Transverse colon (tissue), 4 donors: ENCODE measurements at places on chromosomes 5 and 9. TPM values are rescaled to one million over a fixed set of nuclear protein-coding genes. Genes with fewer than 3 reads are reported as not detected.

- H3K27ac ChIP-seq: peak overlapping the region; percentile 5
- no peak for DNase-seq
- no peak overlapping the region for H3K4me3 ChIP-seq
Observed at GRCh38 chr9:115594557-115594956, 476.6 kb upstream of the TNC start.

DNA sequence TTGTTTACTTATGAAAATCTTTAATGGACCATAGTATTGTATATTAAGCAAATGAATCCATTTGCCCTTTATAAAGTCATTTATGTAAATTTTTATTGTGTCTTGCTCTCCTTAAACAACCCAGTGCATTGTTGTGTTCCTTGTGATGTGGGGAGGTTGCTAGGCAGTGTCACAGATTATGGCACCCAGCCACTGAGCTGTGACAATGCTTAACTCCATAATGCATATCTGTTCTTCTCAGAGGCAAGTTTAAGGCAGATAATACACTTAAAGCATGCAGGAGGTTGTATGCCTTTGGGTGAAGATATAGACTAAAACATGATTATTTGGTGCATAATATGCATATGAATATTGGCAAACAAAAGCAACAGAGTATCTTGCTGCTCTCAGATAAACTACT is 269.6 kb upstream of the RIOK2 start:
- H3K4me3 ChIP-seq: no peak overlapping the region
- no peak overlapping the region for H3K27ac ChIP-seq
- H3K4me1 ChIP-seq: no peaks in the 10 kb centered on the region
- DNase-seq: no peak
- H3K27me3 ChIP-seq: no peaks in the 10 kb centered on the region

- no peaks in the 10 kb centered on the region for H3K27me3 ChIP-seq
- no peak for DNase-seq
Observed at GRCh38 chr5:142201471-142201887, 92.9 kb downstream of the NDFIP1 start.

DNA sequence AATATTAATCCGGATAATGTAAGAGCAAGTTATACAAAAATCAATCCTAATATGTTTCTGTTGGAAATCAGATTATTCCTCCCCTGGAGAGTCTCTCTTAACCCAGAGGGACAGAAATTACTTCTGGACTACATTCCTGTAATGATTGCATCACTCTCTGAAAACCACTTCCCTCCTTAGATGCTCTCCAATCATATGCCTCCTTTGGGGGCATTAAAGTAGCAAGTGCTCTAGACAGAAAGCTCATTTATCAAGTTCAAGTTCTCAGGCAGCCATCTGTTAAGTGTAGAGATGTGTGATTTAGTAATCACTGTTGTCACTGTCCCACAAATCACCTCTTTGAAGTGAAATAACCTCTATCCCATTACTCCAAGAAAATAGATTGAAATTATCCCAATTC is 247.1 kb downstream of the SLCO4C1 start:
- no peak for DNase-seq
- no peak overlapping the region for H3K4me3 ChIP-seq
- H3K27me3 ChIP-seq: no peaks in the 10 kb centered on the region
- no peaks in the 10 kb centered on the region for H3K36me3 ChIP-seq
- no peaks in the 10 kb centered on the region for H3K4me1 ChIP-seq

DNA sequence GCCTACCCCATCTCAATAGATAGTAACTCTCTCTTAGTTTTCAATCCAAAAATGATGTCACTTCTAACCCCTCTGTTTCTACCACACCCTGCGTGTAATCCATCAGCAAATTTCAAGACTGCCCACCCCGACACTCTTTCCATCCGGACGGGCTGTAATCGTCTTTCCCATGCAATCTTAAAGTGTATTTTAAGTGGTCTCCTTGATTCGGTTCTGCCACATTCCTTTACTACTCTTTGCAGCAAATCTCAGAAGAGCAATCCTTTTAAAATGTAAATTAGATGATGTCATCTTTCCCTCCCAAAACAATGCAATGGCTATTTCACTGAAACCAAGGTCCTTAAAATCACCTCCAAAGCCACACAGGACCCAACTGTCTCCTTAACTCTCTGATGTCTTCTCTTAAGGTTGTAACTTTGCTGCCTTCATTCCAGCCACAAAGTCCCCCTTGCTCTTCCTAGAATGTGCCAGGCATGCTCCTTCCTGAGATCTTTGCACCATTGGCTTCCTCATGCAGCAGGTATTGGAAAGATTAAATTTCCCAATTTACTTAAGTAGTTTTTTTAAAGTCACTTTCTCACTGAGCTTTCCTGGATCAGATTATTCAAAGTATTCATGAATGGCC is 932.5 kb upstream of the WWC1 start:
- no peaks in the 10 kb centered on the region for H3K4me1 ChIP-seq
- no peaks in the 10 kb centered on the region for H3K27me3 ChIP-seq
- no peak for DNase-seq
- H3K4me3 ChIP-seq: no peak overlapping the region

MYMK gene
- not detected for total RNA-seq

GRCh38 chr5:44769877-44770209 is 38.9 kb upstream of the MRPS30 start:
- H3K36me3 ChIP-seq: no peaks in the 10 kb centered on the region
- H3K27me3 ChIP-seq: no peaks in the 10 kb centered on the region
- H3K4me3 ChIP-seq: no peak overlapping the region
- H3K4me1 ChIP-seq: no peaks in the 10 kb centered on the region
- no peak for DNase-seq
- H3K27ac ChIP-seq: no peak overlapping the region
